Stimulated activated CD8-positive, alpha-beta memory T cell treated with anti-CD3 and anti-CD28 coated beads, Interleukin-2, amount 100 ng/mL, for 1 hour (primary cell): ENCODE measurements at places on chromosomes 4 and X.

DNA sequence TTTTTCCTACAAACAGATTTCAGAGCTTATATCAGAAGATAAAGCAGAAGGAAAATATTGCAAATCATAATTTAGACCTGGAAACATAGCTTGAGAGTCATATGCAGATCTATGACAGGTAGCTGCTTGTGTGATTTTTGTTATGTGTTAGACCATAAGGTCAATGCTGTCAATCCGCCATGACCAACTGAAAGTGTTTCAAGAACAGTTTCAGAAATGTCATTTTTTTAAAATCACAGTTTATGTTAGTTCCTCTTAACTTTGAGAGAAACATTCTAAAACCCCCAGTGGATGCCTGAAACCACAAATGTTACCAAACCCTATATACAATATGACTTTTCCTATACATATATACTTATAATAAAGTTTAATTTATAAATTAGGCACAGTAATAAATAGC is 391.3 kb upstream of the FAM241A start:
- DNase-seq = no peak

DNA sequence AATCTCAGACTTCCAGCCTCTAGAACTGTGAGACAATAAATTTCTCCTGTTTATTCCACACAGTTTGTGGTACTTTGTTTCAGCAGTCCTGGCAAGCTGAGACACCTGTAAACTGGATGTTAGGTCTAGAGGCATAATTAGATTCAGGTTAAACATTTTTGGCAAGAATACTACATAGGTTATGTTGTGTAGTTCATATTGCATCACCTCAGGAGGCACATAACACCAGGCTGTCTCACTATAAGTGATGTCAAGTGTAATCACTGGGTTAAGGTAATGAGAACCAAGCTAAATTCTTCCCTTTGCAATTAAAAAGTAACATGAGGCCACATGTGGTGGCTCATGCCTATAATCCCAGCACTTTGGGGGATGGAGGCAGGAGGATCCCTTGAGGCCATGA is 214.2 kb downstream of the ZNF674 start:
- DNase-seq = no peak

DNA sequence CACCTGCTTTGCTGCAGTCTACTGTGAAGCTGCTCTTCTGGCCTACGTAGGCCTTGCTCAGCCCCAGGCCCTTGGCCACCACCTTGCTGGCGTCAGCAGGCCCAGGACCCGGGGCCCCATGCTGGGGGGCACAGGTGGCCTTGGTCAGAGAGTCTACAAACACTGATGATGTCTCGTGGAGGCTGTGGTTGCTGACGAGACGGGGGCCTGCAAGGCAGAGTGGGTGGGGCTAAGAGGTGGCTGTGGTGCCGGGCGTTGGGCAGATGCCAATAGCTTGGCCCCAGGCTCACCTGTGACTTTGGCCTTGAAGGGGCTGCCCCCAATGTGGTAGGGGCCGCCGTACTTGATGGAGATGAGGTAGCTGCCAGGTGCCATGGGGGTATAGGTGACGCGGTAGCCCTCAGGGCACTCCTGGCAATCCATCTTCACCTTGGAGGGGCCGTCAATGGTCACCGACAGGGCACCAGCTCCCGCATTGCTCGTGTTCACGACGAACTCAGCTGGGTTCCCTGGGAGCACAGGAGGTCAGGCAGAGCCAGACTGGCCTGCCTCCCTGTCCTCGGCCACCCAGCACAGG is 25.0 kb downstream of the FLNA start:
- no peak for DNase-seq

DNA sequence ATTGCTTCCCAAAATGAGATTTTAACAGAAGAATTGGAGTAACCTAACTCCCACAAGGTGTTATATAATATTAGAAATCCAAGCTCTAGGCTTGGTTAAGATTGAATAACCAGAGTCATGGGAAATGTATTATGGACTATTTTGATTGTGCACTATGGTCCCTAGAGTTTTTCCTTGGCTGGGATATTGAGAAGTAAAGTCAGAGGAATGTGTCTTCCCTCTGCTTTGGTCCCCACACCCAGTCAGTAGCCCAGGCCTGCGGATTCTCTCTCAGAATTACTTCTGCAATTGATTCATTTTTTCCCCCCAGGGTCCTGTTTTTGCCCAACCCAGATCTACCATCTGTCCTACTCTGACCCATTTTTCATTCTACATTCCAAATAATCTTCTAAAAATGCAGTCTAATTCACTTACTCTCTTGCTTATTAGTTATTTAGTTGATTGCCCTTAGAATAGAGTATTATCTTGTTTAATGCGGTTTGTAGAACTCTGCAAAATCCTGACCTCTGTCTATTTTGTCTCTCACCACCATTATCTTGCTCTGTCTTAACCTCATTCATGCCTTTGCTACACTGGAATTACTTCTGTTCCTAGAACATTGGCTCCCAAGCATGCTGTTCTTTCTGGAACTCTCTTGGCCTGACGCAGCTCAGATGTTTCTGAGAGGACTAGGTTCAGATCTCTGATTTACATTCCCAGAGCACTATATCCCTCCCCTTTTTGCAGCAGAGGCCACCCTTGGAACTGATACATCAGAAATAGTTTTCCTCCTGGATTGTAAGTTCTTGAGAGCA is 23.6 kb downstream of the GUCY1A1 start:
- DNase-seq = no peak

- DNase-seq = no peak
Measured at GRCh38 chr4:156137679-156138473, 184.2 kb upstream of the CTSO start.

DNA sequence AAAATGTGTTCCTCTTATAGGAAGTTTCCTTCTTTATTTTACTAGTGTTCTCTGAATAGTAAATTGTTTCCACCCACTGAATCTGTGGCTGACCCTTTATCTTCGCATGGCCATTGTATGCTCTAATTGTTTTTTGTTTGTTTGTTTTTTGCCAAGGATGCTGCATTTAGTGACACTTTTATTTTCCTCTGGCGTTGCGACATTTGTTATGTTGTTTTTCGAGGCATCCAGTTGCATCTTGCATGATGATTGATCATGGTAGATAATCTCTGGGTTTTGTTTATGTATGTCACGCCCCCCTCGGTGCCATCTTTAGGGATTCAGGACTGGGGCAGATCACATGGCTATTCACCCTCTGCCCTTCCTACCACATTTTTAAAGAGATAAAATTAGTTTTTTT is 2.2 kb downstream of the NMU start:
- DNase-seq = no peak

- peak; percentile 66 for DNase-seq
Measured at GRCh38 chrX:77894921-77895886, at the start of gene MAGT1. TSS of gene MAGT1 (minus strand) at chrX:77895435. CDS start at chrX:77895410, 25 bp downstream.

DNA sequence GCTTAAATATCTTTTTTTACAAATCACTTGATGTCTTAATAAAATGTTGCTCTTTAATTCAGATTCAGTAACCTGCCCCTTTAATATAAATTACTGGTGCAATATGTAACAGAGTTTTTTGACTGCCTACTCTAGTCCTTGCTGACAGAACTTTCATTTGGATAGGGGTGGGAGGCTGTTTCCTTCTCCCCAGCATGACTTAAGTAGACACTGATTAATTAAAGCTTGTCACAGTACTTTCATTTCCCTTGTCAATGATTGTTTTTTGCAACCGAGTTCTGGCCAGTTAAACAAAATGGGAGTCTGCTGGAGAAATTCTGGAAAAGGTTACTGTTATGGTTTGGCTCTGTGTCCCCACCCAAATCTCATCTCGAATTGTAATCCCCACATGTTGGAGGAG is 37.3 kb upstream of the BBS12 start:
- no peak for DNase-seq
